ENCODE measurements at places on chromosomes 6 and 20.

DNA sequence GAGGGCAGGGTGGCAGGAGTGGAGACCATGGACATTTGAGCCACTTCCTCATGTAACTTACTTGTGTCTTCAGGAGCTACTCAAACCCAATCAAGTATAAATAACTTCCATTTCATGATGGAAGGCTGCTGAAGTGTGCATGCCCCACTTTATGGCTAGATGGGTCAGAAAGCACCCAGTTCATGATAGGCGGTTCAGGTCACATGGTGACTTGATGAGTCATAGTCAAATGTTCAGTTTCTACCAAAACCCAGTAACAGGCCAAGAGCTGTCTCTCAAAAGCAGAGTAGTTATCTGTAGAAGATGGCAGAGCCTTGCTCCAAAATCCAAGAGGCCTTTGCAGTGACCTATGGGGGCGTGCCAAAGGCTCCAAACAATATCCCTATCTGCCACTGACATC is 133.7 kb upstream of the TENT5A start:
- no peak for DNase-seq

DNA sequence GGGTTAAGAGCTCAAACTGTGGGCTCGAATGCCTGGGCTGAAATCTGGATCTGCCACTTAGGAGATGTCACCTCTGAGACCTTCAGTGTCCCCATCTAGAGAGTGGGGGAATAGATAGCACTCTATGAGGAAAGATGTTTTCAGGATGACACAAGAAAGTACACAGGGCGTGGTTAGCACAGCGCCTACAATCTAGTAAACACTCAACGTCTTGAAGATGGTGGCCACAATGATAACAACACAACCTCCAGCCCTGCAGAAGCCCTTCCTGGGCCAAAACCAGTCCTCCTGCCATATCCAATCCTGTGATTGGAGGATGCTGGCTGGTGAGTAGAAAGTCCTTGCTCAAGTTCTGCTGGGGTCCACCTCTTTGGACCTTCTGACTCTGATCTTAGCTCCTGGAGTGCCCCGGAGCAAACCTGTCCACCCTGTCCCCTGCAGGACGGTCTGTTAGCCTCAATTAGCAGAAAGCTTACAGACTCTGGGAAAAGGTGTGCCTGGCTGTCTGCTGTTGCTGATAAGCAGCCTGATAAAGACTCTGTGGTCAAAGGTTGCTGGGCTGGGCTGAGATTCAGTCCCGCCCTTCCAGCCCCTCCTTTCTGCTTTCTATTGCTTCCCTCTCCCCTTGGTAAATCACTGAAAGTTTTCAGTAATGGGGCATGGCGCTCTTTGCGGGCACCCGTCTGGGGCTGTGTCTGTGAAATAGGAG is 8.2 kb downstream of the EDN3 start:
- DNase-seq, result no peak

- DNase-seq, result no peak
These were observed 169.0 kb downstream of the QKI start for GRCh38 chr6:163583558-163583957.

DNA sequence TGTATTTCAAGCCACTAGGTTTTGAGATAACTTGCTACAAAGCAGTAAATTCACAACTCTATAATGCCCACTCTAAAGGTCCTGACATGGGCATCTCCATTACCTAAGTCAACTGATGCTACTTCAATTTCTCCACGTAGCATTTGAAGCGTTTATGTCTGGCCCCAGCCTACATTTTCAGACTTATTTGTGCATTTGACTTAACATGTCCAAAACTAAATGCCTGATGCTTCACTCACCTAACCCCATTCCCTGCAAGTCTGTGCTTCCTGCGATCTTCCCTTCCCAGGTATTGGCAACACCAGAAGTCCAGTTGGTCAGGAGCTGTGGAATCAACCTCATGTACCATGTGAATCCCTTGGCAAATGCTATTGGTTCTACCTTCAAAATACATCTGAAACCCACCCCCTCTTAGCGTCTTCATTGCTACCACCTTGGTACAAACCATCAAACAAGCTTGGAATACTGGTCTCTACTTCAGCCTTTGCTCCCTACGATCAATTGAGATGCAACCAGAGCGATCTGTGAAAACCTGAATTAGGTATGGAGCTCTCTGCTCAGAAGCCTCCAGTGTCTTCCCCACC is 12.8 kb upstream of the ZNFX1 start:
- DNase-seq, result no peak

GRCh38 chr6:156686301-156686994 is 90.7 kb upstream of the ARID1B start:
- peak; percentile 28 for DNase-seq

DNA sequence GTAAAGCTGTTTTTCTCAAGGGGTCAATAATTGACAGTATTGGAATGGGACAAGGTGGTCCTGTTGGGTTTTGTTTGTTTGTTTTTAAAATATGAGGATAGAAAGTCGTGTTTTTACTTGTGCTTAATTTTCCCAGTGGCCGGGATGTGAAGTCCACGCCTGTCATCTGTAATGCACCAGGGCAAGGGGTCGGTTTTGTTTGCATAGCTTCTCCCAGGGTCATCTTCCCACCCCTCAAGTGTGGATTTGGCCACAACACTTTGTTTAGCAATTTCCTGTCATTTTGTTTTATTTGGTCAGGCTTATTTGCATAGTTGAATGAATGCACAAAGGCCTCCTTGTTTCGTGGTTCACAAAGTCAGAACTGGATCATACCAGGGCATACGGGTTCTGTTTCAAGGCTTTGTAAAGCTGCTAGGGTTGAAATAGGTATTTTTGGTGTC is 29.8 kb downstream of the SYNJ2 start:
- DNase-seq, result no peak

GRCh38 chr6:88856566-88856965 is 106.9 kb downstream of the RNGTT start:
- DNase-seq, result no peak

- DNase-seq, result no peak
These were observed 108.5 kb downstream of the MAP3K4 start for GRCh38 chr6:161100072-161100471.

GRCh38 chr20:20024942-20025341 is 7.8 kb downstream of the NAA20 start:
- DNase-seq, result peak; percentile 20

- peak; percentile 23 for DNase-seq
These were observed 152.1 kb upstream of the RALGAPA2 start for GRCh38 chr20:20864351-20865096.

DNA sequence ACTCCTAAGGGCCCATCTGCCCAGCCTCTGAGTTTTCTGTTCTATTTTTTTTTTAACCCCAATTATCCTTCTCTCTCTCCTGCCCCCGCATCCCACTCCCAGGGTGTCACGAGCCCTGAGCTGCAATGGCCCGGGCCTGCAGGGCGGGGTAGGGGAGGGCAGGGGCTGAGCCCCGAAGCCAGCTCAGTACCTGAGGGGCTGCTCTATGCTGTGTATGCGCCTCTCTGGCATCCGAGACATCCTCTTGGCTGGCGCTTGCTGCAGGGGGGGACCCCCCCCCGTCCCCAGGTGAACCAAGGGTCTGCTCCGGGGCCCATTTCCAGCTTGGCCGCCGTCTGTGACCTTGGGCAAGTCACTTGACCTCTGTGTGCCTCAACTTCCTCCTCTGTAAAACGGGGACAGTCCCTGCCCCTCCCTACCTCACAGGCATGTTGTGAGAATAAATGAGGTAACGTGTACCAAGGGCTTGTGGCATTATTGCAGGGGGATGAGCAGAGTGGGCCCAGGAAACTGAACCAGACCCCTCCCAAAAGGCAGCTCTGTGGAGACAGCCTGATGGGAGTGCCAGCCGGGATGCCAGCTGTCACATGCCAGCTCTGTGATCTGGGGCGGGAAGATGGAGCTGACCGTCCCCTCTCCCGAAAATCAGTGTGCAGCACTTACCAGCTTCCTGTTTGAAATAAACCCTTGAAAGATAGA is 13.0 kb upstream of the MYL9 start:
- DNase-seq, result no peak

- DNase-seq, result no peak
These were observed 501.5 kb upstream of the FLRT3 start for GRCh38 chr20:14838663-14839628.

- DNase-seq, result no peak
These were observed 157.9 kb downstream of the MRPL14 start for GRCh38 chr6:43969158-43969981.

Measured in SW 1271 (cell line).